Activated T-cell treated with anti-CD3 and anti-CD28 coated beads for 4 hours (primary cell): ENCODE measurements at places on chromosomes 7 and 10.

GRCh38 chr7:2818121-2818520, 26.0 kb downstream of the GNA12 start:
- DNase-seq = no peak

DNA sequence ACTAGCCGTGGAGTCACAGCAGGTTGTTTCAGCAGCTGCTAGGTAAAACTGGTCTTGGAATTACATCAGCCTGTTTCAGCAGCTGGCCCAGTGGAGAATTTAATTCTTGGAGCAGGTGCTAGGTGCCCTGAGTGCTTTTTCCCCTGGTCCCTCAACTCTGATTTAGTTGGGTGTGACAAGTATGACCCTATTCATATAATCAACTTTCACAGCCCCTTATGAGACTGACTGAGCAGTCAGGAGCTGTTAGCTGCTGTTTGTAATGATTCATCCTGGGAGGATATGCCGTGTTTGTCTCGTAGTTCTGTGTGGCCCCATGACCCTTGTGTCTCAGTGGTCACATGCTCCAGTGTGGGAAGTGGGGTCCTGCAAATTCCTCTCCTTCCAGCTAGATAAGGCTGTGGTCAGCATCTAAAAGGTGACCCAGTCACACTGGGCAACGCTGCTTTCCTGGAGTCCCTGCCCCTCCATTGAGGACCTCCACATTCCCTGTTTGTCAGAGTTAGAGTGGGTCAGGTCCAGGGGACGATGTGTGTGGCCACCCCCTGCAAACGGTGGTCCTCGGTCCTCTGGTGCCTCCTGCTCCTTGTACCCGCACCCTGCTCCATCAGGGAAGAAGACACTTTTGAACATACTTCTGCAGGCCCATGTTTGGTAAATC, 28.3 kb downstream of the TBATA start:
- no peak for DNase-seq

DNA sequence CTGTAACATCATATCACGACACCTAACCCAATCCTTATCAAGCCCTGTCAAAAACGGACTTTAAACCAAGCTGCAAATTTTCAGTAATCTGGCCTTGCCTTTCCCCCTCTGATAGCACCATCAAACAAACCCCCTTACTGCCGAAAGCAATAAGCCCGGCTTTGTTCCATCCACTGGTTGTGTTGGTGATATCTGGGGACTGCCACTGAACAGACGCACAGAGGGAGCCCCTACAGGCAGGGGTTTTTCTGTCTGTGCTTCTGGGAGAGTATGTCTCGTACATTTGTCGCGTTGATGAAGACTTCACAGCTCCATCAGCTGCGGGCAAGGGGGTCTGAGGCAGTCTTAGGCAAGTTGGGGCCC, 550 bp upstream of the PLAU start:
- no peak for DNase-seq

- DNase-seq = peak; percentile 79
These were observed 5.4 kb upstream of the SPACDR start for GRCh38 chr7:100469227-100470044.

DNA sequence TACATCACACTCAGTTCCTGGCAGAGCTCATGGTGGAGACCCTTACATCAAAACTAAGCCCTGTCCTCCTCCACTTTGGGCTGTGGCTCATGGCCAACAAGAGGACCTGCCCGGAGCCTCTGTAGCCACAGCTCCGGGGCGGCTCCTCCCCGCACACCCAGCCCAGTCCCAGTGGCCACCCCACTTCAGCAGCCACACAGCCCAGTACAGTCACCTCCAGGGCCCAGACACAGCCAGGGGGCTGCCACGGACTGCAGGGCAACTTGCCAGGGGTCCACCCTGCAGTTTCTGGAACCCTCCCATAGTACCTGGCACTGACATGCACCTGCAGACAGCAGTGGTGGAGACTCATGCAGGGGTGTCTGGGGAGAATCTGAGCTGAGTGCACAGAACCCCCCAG, 11.8 kb downstream of the ADGRA1 start:
- DNase-seq = no peak

DNA sequence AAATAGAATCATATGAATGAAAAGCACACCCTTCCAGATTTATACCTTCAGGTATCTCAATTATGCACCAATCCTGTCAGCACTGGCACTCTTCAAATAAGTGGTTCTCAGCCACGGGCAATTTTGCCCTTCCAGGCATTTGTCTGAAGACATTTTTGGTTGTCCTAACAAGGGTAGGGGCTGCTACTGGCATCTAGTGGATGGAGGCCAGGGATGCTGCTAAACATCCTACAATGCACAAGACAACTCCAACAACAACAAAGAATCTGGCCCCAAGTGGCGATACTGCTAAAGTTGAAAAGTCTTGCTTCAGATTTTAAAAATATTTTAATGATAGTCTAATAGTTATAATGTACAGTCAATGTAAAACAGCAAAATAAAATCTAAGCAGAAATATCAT, 16.1 kb downstream of the CCDC186 start:
- no peak for DNase-seq

GRCh38 chr10:28879875-28880682, 202.8 kb downstream of the BAMBI start:
- DNase-seq = no peak

- no peak for DNase-seq
These were observed 35.8 kb downstream of the LAMB4 start for GRCh38 chr7:108094346-108094745.

DNA sequence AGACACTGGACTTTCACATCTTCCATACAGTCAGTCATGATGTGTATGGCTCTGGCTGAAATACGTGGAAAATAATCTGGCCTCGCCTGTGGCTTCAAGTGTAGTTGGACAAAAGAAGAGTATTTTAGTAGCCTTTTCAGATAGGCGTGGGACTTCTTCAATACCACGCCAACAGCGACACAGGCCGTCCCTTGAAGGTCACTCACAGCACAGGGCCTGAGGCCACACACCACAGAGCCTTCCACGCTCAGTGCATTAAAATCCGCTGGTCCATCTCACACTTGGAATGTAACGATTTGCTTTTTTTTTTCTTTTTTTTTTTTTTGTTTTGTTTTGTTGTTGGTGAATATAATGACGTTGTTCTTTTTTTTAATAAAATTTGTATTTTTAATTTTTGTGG, 51.8 kb upstream of the SUN1 start:
- DNase-seq = no peak

DNA sequence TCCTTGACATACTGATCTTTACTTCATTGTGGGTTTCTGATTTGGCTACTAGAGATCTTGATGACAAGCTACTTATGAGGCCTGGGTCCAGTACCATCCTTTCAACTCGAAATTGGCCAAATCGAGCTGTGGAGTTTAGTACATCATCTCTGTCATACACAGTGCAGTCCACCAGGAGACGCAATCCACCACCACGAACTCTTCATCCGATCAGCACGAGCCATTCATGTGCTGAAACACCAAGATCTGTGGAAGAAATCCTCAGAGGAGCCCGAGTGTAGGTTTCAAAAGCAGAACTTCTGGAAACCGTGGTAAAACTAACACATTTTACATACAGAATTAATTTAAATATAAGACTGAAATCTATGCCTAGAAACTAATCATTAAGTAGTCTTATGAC, 14.2 kb downstream of the DNAJC9 start:
- DNase-seq = no peak
